Activated CD4-positive, CD25-positive, alpha-beta regulatory T cell (primary cell): ENCODE measurements at places on chromosomes 11 and 22.

GRCh38 chr11:130737866-130738431 is 178.3 kb downstream of the SNX19 start:
- no peak for DNase-seq

DNA sequence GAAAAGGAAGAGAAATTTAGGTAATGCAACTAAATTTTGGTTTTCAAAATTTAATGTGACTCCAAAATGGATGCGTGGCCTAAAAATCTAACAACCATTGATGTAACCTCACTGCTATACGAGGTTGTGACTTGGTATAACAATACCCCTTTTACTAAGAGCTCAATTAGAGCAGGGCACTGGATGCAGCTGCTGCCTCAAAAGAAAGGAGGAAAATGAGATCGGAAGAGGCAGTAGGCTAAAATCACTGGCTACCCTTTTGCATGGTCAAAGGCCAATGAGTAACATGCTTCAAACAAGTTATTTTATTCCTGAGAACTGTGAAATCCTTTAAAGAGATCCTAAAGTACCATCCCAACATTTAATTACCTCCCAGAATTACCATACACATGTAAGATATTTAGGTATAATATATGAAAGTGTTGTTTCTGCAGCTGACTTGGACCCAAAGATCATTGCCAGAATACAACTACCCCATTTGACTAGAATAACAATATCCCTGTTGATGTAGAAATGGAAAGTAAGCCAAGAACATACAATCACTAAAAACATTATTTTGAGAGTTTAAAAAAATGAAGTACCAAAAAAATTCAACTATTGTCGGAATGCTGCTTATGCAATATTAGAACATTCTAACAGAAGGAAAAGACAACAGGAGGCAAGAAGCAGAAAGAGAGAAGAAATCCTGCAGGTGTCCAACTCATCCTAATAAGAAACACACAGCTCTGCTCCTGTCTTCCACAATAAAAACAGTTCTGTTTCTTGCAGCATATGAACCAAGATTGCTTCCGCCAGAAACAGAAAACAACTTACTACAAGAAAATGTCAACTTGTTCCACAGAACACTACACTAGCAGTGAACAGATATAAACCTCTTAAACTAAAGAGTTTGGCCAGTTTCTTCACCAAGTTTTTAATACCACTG is 15.0 kb downstream of the SIK3 start:
- DNase-seq, result no peak

DNA sequence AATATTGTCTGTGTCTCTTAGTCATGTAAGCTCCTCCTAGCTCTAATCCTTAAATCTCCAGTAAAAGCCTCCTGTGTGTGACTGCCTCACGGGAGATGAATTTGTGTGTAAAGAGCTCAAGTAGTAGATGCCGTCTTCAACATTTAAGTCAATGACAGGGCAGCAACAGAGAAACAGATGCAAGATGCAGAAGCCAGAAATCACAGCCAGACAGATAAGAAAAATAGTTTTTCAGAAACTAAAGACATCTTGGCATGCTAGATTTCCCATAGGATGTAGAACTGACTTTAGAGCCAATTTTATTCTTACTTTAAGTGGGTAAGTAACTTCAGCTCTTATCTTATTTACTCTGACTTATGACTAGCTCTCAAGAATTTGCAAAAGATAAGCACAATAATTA is 652.8 kb downstream of the KCNA4 start:
- no peak for DNase-seq

- DNase-seq, result no peak
Observed at GRCh38 chr11:94838027-94838731, 70.0 kb downstream of the AMOTL1 start.

- DNase-seq, result no peak
Observed at GRCh38 chr11:78606667-78607066, 32.0 kb upstream of the NARS2 start.

DNA sequence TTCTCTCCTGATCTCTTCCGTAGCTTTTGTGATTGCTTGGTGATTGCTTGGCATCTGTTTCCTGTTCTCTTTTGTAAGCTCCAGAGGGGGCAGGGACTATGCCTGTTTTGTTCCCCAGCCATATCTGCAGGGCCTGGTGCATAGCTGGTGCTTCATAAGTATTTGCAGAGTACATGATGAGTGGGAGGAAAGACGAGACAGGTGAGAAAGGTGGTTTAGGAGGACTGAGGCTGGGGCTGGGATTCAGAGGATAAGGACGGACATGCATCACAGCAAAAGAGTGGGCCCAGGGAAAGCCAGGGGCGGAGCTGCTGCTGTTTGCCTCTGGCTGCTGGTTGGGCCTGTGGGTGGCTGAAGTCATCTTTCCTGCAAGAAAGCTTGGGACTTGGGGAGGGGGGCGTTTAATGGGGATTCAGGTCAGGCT is 62.4 kb downstream of the DSCAML1 start:
- no peak for DNase-seq

- DNase-seq, result no peak
Observed at GRCh38 chr22:44646668-44647067, 55.3 kb upstream of the PRR5 start.

- DNase-seq, result no peak
Observed at GRCh38 chr11:64156235-64157011, 9.5 kb downstream of the MACROD1 start.

GRCh38 chr11:19474954-19475721 is 234.4 kb upstream of the E2F8 start:
- DNase-seq, result no peak

GRCh38 chr11:131353766-131354165 is 16.6 kb upstream of the NTM start:
- no peak for DNase-seq

DNA sequence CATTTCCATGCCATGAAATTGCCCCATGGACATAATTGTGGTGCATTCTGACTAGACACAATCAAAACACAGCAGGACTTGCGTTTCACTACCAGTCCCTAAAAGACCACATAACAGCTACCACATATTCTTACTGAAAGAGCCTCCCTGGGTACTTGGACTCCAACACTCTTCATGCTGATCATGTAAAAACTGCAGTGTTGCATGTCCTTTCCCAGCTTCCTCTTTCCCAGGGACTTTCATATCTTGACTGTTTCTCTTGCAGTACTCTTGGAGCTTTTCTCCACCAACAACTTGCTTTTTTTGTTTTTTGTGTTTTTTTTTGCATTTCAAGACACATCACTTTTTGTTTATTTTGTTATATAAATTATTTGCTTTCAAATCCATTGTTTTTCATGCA is 22.9 kb downstream of the MS4A6E start:
- no peak for DNase-seq

DNA sequence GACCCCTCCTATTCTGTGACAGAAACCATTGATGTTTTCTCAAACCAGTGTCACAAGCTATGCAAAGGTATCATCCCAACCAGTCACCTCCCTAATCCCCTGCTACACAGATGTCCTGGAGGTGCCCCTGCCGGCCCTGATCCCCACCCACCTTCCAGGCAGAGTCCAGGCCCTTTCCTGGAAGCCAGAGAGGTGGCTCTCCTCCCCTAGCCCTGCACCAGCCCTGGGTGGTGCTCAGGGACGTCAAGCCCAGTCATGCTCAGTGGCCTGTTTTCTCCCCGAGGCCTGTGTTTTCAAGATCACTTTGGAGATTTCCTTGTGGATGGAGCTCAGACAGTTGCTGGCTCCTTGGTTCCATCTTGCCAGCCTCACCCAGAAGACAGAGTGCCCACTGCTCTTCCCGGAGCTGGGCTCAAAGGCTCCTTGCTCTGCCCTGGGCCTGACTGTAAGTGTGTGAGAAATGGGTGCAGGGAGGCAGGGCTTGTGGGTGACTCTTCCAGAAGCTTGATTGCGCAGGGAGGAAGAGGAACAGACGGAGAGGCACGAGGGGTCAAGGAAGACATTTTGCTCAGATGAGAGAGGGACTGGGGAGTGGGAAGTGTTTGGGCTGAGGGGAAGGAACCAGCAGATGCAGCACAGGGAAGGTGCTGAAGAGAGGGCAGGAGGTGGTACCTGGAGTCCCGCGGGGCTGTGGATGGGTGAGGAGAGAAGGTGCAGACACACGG is 11.3 kb downstream of the P2RY6 start:
- no peak for DNase-seq

- DNase-seq, result no peak
Observed at GRCh38 chr11:27215471-27216269, 147.3 kb downstream of the CCDC34 start.

- no peak for DNase-seq
Observed at GRCh38 chr22:25869771-25870170, 127.8 kb downstream of the MYO18B start.

GRCh38 chr11:133383689-133384088 is 148.6 kb downstream of the OPCML start:
- DNase-seq, result no peak

DNA sequence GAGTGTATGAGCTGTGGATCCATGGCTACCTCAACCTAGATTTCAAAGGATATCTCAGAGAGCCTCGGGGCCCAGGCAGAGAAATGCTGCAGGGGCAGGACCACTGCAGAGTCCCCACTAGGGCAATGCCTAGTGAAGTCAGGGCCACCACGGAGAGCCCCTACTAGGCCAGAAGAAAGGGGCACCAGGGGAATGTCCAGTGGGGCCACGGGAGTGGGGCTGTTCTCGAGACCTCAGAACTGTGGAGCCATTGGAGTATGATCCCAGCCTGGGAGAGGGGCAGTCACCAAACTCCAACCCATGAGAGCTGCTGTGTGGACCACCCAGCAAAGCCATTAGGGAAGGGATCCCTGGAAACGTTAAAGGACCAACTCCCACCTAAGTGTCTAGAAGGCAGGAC is 24.5 kb downstream of the RTL6 start:
- no peak for DNase-seq

DNA sequence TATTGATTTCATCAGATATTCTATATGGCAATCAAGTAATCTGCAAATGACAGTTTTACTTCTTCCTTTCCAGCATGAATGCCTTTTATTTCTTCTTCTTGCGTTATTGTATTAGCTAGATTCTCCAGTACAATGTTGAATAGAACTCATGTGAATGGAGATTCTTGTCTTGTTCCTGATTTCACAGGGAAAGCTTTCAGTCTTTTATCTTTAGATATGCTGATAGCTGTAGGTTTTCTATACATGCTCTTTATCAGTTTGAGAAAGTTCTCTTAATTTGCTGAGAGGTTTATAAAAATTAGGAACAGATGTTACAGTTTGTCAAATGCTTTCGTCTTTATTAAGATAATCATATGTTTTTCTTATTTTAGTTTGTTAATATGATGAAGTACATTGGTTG is 347.2 kb downstream of the NTM start:
- no peak for DNase-seq
